Suprapubic skin (tissue), 4 donors: ENCODE measurements at places on chromosomes 3 and 15. TPM values are rescaled to one million over a fixed set of nuclear protein-coding genes. Genes with fewer than 3 reads are reported as not detected.

DNA sequence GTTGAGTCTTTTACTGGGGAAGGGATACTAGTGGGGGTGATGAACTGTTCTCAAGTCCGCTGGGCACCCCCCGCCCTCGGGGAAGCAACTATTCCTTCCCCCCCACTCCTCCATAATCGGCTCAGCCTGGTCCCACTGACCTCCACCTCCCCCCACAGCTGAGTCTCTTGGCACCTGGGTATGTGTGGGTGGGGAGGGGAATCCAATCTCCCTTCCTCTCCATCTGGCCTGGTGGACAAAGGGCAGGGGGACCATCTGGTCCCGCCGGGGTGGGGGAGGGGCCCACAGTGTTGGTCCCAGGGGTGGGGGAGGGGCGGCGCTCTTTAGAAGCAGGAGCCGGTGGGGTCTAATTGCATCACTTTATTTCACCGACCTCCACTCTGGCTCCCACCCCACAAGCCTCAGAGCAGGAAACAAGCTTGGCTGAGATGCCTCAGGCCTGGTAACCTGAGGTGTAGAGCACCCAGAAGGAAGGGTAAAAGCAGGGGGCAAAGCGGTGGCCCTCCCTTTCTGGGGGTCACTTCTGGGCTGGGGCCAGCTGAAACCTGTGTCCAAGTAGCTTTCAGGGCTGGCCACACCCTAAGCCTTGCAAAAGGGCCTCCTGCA, 1.0 kb upstream of the PCBP4 start:
- DNase-seq: no peak

GRCh38 chr3:191383124-191383523, 52.8 kb upstream of the UTS2B start:
- no peak for DNase-seq

- no peak for DNase-seq
These were observed 103.1 kb downstream of the LINGO1 start for GRCh38 chr15:77529394-77530159.

DNA sequence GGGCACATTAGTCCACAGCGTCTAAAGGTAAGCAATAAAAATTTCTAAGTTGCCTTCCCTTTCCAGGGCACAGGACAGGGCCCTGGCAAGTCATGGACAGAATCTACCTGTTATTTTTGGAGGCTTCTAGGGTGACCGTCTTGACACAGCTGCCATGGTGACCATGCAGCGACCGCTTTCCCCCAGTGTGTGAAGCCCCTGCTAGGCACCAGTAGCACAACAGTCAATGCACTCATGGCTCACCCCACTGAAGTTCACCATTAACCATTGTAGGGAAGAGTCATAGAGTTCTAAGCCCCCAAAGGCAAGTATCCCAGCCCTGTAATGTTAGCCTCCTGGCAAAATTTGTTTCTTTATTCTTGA, 43.8 kb upstream of the SLCO2A1 start:
- no peak for DNase-seq

DNA sequence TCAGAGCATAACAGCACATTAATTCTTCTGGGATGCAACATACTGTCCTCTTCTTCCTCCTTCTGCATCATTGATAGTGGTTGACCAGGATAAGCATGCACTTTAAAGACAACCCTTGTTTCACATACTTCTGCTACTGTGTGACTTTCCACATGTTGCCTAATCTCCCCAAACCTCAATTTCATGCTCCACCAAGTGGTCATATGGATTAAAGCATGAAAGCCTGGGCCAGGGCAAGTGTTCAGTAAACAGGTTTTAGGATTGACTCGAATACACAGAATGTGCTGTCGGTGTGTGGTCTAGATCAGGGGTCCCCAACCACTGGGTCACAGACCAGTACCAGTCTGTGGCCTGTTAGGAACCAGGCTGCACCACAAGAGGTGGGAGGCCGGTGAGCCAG, 22.5 kb upstream of the BFSP2 start:
- no peak for DNase-seq

GRCh38 chr3:151896246-151897012, 23.0 kb downstream of the SUCNR1 start:
- DNase-seq: no peak

DNA sequence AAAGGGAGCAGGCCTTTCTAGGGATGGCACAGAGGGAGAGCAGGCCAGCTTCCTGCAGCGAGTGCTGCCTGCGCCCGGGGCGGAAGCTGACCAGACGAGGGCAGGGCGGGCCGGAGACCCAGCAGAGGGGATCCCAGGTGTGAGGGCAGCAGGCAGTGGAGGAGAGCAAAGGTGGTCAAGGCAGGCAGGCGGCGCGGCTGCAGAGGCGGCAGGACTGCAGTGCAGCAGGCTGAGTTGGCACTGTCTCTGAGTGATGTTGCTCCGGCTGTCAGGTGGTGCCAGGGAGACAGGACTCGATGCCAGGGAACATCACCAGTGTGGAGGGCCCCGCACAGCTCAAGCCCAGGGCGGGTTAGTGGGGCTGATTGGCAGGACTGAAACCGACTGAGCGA, 22.3 kb upstream of the PLXNA1 start:
- DNase-seq: no peak

GRCh38 chr3:39961230-39961629, 151.8 kb downstream of the MYRIP start:
- DNase-seq: no peak

- no peak for DNase-seq
These were observed 48.7 kb downstream of the ARRDC4 start for GRCh38 chr15:98009169-98009568.

LCMT2 gene
- 5.7 TPM for total RNA-seq

ST8SIA2 gene
- total RNA-seq: not detected

PSMD2 gene
- 118 TPM for total RNA-seq

PLS1 gene
- total RNA-seq: 4.4 TPM

POTEB gene
- total RNA-seq: not detected

SPINK8 gene
- not detected for total RNA-seq
